ENCODE measurements at places on chromosomes 3 and 15.

DNA sequence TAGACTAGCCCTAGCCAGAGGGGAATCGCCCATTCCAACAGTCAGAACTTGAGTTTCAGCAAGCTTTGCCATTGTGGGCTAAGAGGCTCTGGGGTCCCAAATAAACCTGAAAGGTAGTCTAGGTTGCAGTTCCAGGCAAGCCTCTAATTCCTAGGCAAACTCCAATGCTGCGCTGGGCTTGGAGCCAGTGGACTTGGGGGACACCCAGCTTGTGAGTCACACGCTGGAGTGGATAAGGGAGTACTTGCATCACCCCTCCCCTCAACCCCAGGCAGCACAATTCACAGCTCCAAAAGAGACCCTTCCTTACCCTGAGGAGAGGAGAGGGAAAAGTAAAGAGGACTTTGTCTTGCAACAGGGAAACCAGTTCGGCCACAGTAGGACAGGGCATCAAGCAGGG is 105.2 kb upstream of the DPPA4 start:
- DNase-seq: no peak

DNA sequence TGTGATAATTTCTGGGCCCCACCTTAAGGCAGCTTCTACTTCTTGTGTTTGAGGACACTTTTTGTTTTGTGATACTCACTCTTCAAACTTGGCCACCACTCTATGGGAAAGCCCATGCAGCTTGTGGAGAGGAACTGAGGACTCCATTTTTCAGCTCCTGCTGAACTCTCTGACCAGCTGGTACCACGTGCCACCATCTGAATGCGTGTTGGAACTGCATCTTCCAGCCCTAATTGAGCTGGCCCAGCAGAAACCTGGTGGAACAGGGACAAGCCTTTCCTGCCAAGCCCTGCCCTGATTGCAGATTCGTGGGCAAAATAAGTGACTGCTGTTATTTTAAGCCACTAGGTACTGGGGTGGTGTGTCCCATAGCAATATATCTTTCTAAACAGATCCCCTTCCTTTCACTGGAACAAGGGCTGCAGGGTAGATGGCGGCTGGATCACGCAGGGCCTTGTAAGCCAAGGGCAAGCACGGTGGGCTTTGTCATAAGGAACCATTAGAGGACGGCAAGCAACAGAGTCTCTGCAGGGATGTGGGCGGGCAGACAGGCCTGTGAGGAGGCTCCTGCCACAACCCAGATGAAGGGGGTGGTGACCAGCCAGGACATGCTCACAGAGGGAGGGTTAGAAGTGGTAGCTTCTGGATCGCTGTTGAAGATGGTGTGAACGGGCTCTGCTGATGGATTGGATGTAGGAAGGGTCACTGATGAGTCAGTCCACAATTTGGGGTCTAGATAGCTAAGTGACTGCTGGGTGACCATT is 9.5 kb downstream of the H1-8 start:
- DNase-seq: no peak

DNA sequence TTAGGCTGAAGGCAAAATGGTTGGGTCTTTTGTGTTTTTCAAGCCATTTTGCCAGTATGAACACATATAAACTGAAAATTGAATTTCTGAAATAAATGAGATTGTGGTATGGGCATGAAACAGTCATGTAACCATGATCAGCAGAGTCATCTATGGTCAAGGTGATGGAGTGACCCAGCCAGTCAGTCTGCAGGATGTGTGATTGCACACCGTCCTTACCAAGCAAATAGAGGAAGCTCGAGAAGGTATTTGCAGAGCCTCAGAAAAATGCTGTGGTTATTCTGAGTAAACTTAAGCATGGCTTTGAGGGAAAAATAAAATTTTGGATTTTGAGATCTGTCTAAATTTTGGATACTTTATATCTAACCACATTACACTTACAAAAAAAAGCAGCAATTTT is 95.9 kb upstream of the RNF7 start:
- no peak for DNase-seq

DNA sequence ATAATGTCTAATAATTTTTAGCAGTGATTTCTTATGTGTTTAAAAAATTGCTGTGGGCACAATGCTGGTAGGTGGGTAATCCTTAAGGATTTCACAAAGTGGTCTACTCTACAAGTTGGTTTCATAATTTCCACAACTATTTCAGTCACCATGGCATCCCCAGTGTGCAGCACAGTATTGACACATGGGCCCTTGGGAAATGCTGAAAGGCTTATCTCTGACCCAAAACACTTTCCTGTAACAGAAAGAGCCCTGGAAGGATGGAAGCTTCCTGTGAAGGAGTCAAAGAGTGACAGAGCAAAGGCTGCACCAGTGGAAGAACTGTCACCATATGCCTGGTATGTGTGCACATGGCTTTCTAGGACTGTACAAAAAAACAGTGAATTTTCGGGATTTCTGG is 153.7 kb downstream of the ANO10 start:
- DNase-seq: no peak

- no peak for DNase-seq
Measured at GRCh38 chr3:38640661-38641452, 8.6 kb downstream of the SCN5A start.

- no peak for DNase-seq
Measured at GRCh38 chr15:90540768-90541167, 11.0 kb downstream of the CRTC3 start.

DNA sequence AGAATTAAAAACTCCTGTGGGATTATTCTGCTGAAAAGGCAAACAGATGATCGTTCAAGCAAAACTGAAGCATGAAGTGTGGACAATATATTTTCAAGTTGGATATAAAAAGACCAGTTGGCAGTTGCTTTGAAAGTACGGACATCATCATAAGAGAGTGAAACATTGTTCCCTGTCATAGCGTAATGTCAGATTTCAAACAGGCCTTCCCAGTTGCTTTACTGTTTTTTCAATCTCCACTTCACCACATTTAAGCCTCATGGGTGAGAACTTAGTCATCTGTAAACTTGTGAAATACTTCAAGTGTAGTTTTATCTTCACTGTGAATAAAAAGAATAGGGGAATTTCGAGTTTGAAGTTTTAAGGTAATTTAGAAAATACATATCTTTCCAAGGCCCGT is 435.1 kb upstream of the CNTN3 start:
- DNase-seq: no peak

- DNase-seq: no peak
Measured at GRCh38 chr3:110743202-110743601, 328.4 kb upstream of the NECTIN3 start.

DNA sequence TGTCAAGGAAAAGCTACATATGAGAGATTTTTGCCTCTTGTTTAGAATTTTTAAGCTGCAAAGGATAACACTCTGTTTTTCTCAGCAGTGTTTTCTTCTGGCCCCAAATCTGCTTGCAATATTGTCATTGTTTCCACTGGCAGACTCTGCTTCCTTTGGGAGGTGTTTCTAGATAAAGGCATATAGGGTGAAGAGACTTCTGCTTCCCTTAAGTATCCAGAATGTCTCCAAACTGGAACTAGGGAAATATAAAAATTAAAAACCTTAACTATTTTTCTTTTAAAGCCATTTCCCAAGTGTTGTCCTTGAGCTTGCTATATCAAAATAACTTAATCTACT is 225.8 kb downstream of the CGGBP1 start:
- no peak for DNase-seq

DNA sequence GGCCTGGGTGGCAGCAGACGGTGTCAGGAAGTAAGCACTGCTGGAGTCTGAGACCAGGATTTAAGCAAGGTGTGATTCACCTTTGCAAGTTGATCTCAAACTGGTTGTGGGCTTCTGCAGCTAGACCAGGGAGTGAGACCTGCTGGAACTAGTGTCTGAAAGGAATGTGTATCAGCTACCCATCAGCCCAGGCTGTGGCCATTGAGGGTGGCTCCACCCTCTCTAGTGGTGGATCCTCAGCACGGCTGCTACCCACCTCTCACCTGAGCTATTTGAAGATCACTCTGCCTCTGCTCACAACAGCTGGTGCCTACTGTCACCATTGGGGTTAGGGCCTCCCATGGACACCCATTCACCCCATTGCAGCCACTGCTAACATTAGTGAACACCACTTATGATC is 140.3 kb upstream of the DCBLD2 start:
- DNase-seq: no peak

DNA sequence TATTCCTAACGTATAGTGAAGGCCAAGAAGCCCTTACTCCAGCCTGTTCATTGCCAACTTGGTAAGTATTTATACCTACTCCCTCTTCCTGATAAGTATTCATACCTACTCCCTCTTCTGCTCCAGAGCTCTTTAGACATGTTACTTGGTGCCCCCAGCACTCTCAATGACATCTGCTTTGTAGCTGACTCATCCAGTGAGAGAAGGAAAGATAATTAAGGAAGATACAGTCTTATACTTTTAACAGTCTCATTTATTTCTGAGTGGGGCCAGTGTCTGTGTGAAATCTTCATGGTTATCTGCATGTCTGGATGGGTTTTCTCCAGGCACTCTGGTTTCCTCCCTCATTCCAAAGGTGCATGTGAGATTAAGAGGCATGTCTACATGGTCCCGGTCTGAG is 698.7 kb downstream of the FHIT start:
- DNase-seq: no peak

DNA sequence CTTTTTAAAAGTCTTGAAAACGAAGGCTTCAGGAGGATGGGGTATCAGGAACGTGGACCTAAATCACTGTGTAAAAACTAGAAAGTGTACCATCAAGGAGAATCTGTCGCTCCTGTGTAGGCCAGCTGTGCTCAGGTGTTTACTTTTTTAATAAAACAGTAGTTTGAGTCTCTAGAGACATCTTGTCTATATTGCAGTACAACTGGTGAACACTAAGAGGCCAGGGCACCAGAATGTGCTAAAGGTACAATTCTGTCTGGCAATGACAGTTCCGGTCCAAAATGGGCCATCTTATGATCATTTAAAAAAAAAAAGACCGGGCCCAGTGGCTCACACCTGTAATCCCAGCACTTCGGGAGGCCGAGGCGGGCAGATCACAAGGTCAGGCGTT is 61.8 kb upstream of the MCF2L2 start:
- no peak for DNase-seq

DNA sequence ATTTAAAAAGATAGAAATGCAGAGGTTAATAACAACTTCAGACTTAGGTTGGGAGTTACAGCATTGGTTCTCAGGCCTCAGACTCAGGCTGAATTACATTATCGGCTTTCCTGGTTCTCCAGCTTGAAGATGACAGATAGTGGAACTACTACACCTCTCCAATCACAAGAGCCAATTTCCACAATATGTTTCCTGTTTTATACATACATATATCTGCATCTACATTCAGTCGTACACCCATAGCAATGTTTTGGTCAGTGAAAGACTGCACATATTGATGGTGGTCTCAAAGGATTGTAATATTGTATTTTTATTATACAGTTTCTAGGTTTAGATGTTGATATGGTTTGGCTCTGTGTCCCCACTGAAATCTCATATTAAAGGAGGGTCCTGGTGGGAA is 35.4 kb downstream of the AADACL2 start:
- no peak for DNase-seq

- peak; percentile 21 for DNase-seq
Measured at GRCh38 chr3:188284455-188285212, 130.7 kb downstream of the LPP start.

DNA sequence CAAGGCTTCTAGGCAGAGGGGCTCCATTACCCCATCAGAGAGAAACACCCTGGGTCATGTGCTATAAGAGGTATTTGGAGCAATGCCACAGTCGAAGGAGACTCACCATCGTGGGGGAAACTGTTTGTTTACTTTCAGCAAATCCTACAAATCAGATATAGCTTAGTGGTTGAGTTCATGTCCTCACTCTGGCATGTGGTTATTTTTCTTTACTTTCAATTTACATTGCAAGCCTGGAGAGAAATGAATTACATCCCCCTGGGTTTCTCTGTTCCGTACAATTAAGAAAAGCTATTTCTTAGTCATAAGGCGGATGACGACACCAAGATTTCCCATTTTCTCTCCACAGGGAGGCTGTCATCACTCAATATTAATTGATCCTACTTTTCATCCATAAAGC is 36.9 kb downstream of the RFTN1 start:
- DNase-seq: no peak

DNA sequence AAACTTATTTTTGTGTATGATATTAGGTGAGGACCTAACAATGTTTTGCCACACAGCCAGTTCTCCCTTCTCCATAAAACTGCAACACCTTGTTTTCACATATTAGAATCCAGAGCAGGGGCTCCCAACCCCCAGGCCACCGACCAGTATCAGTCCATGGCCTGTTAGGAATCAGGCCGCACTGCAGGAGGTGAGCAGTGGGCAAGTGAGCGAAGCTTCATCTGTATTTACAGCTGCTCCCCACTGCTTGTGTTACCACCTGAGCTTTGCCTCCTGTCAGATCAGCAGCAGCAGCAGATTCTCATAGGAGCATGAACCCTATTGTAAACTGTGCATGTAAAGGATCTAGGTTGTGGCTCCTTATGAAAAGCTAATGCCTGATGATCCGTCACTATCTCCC is 185.9 kb upstream of the NSMCE3 start:
- DNase-seq: no peak

DNA sequence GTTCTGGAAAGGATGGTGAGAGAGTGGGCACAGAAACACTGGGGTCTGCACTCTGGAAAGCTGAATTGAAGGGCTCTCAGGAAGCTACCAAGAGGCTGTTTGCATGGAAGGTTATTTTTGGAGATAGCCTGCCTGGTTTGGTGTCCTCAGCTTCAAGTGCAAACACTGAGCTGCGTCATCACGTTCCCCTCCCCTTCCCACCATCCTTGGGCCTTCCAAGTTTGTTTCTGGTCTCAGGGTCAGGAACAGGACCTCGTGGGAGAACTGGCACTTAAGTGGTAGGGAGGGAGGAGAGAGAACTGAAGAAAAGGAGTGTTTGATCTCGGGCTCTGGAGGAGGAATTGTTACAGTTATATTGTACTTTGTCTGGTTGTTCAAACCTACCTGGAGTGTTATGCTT is 10.6 kb downstream of the ST6GAL1 start:
- DNase-seq: no peak

- no peak for DNase-seq
Measured at GRCh38 chr3:6444888-6445658, 415.8 kb upstream of the GRM7 start.

DNA sequence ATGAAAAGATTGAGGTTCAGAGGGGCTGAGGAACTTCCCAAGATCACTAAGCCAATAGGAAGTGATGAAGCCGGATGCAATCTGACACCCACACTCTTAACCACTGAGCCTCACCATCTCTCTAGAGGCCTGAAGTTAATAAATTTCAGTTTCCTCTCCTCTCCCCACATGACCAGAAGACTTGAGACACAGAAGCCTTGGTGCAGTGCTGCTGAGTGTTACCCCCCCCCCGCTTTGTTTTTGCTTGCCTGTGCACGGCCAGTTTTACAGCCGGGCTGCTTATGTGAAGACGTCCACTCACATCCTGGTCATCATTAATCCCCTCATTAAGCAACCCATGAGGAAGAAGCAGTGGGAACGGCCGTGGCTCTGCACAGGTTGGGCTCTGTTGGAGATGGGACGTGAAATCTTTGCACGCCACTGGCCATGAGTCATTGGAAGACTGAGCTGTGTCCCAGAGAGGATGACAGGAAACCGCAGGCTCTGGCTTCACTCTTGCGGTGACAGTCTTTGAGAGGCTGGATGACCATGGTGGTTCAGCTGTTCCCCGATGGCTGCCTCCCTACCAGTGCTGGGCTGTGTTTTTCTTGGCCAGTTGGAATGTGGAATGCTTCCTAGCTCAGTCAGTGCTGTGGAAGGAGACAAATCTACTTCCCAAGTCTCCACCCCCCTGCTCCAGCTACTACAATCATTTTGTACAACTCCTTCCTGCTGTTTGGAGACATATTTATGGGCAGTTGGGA is 232.6 kb upstream of the LRTM1 start:
- DNase-seq: no peak
